Stromal cell of bone marrow (primary cell): ENCODE measurements at places on chromosomes 1 and 21.

GRCh38 chr1:63857478-63857877 lies 83.7 kb downstream of the ROR1 start:
- no peak for DNase-seq

- no peak for DNase-seq
Observed at GRCh38 chr1:211372463-211372862, 45.8 kb downstream of the TRAF5 start.

DNA sequence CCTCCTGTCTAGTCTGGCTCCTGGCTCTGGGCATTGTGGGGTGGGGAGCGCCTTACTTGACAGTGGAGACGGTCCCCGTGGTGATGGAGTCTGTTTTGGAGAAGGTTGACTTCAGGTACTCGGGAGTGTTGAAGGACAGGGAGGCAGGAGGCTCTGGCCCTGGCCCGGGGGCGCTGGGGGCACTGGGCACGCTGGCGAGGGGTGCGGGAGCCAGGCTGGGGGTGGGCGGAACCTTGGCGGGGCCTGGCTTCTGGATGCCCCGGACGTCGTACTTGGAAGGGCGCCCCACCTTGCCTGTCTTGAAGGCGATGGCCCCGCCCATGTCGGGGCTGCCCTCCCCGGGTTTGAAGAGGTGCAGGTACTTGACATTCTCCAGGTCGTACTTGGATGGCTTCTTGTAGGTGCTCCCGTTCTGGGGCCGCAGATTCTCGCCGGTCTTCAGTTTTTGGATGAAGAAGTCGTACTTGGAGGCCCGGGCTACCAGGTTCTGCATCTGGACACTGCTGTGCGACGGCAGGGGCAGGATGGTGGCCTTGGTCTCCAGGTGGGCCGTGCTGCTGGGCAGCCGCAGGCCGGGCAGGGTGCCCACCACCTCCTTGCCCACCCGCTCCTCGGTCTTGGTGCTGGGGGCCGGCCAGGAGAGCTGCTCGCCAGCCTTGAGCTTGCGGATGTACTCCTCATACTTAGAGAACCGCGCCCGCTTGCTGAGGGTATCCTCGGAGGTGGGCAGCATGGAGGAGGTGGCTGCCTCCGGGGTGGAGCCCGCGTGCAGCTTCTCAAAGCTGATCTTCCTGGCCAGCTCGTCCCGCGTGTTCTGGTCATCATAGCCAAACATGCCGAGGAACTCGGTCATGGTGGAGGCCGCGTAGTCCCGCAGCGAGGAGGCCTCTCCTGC lies 136.6 kb downstream of the CASZ1 start:
- DNase-seq = no peak

GRCh38 chr1:22689505-22689904 lies 21.1 kb upstream of the EPHB2 start:
- peak; percentile 21 for DNase-seq

DNA sequence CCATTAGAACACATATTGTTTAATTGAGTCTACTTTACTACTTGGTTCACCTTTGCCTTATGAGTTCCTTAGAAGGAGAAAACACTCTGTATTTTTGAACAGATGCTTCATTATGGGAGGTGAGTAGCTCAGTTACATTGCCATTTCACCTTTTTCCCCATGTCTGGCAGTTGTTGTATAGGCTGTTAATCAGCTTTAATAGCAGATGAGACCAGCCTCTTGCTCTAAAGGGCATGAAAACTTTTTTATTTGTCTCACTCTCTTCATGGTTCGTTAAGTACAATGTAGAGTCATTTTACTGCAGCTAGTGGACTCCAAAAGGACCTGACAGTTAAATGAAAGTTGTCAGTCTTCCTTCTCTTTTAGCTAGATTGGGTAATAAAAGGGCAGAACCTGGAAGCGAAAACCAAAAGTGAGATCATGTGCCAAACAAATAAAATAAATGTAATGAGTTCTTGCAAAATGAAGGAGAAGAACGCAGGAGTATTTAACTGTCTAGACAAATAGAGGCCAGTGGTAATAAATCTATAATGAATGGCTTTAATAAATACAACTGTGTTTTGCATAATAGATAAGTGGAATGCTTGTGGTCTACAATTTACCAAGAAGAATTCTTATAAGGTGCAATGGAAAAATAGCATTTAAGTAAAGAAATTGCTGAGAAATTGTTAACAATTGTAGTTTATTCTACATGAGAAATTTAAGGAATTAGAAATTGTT lies 180.0 kb upstream of the NEGR1 start:
- no peak for DNase-seq

DNA sequence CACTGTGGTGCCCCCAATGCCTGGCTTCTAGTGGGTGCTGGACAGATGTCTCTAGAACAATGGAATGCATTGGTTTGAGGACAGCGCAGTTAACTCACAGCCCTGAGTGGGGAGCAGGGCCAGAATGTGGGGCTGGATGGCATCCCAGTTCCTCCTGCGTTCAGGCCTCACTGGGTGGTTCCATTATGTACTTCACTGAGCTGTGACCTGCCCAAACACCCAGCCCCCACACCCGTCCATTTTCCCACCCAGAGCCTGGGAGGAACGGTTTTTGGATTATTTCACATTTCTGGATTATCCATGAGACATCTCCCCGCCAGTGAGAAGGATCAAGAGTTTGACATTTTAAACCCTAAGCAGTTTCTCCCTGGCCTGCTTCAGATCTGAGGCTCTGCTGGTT lies 55.3 kb upstream of the WASF2 start:
- peak; percentile 53 for DNase-seq

DNA sequence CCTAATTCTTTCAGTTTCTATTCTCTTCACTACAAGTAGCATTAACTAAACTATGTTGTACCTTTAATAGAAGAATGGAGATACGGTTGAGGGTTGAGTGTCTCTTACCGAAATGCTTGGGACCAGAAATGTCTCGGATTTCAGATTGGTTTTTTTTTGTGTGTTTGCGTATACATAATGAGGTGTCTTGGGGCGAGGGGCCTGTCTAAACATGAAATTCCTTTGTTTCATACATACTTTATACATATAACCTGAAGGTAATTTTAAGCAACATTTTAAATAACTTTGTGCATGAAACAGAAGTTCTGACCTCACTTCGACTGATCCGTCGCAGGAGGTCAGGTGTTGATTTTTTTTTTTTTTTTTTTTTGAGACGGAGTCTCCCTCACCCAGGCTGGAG lies 36.3 kb upstream of the MYOCOS start:
- DNase-seq = no peak

DNA sequence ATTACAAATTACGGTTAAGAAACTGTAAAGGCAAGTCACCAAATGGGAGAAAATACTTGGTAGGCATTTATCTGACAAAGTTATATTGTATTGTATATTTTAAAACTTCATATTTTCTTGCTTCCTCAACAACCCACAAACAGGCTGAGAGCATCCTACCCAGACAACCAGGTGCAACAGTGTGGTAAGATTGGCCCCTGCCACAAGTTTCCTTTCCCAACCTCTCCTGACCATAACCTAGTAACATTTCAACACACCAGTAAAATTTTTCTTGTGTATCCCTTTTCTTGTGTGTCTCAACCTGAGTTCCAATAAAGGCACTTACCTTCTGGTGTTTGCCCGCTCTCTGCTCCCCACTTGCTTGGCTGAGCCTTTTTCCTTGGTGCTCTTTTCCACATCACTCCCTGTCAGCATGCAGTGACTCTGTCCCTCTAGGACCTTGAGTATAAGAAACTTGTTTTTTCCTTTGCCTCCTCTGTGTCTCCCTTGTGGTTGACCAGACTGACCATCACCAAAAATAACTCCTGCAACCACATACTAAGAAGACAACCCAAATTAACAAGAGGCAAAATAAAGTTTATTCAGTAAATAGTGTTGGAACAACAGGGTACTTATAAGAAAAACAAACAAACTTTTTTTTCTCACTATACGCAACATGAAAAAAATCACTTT lies 40.9 kb downstream of the FCRL3 start:
- no peak for DNase-seq

GRCh38 chr1:223524930-223525451 lies 131.8 kb downstream of the CCDC185 start:
- no peak for DNase-seq
